Foreskin keratinocyte (primary cell): ENCODE measurements at places on chromosomes 4 and X. TPM values are rescaled to one million over a fixed set of nuclear protein-coding genes. Genes with fewer than 3 reads are reported as not detected.

DNA sequence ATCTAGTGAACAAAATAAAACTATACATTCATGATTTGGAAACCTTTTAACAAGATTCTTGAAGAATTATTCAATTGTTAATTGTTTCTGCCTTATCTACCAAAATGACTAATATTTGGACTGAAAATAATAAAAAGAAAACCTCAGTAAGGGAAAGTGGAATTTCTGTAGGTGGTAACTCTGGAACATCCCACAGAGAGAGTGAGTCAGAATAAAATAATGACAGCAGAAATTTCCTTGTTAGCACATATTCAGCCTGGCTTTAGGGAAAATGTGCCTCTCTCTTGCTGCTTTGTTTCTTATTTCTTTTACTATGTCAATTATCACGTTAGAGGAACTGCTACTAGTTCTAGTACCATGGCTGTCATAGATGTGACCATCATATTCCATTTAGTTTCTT lies 421.5 kb upstream of the GNPDA2 start:
- DNase-seq, result peak; percentile 74

DNA sequence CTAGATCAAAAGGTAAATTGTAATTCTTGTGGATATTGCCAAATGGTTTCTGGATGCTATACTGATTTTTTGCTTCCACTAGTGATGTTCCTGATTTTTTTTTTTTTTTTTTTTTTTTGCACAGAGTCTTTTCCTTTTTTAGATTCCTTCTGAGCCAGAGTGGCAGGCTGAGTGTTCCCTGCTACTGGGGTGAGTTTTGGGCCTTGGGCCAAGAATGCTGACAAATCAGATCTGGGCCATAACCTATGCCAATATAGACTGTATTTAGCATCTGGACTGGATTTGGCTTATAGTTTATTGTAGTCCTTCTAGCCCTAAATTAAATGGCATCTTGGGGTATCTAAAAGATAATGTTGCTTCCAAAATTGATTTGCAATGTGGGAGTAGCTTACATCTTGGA lies 52.8 kb downstream of the REPS2 start:
- DNase-seq, result no peak

TMEM150C gene
- 0.14 TPM in 2 replicates for total RNA-seq

ZMAT1 gene
- total RNA-seq, result not detected in 2 replicates

DNA sequence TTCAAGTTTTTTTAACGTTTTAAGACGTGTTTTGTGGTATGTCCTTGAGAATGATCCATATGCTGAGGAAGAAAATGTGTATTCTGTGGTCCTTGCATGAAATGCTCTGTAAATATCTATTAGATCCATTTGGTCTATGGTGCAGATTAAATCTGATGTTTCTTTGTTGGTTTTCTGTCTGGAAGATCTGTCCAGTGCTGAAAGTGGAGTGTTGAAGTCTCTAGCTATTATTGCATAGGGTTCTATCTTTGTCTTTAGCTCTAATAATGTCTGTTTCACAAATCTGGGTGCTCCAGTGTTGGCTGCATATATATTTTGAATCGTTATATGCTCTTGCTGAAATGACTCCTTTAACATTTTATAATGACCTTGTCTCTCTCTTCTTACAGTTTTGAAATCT lies 122.5 kb downstream of the RPA4 start:
- DNase-seq, result no peak

- DNase-seq, result no peak
Observed at GRCh38 chr4:56227301-56227835, 159.9 kb downstream of the AASDH start.

GRCh38 chr4:183540410-183541009 lies 35.7 kb downstream of the ING2 start:
- peak; percentile 32 for DNase-seq

GRCh38 chr4:165210566-165210965 lies 3.2 kb downstream of the KLHL2 start:
- no peak for DNase-seq

- peak; percentile 72 for DNase-seq
Observed at GRCh38 chr4:39045827-39046221, 13.6 kb upstream of the TMEM156 start.

DNA sequence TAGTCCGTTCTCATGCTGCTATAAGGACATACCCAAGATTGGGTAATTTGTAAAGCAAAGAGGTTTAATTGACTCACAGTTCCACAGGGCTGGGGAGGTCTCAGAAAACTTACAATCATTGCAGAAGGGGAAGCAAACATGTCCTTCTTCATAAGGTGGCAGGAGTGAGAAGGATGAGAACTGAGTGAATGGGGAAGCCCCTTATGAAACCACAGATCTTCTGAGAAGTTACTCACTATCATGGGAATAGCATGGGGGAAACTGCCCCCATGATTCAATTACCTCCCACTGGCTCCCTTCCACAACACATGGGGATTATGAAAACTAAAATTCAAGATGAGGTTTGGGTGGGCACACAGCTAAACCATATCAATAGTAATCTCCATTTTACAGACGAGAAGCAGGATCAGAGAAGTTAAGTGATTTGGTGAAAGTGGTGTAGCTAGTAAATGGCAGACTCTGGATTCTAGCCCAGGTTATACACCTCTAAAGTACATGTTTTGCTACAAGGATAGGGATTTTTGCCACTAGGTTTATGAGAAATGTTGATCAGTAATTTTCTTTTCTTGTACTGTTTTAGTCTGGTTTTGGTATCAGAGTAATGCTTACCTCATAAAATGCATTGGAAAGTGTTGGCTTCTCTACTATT lies 47.3 kb upstream of the C1GALT1C1 start:
- DNase-seq, result no peak

DNA sequence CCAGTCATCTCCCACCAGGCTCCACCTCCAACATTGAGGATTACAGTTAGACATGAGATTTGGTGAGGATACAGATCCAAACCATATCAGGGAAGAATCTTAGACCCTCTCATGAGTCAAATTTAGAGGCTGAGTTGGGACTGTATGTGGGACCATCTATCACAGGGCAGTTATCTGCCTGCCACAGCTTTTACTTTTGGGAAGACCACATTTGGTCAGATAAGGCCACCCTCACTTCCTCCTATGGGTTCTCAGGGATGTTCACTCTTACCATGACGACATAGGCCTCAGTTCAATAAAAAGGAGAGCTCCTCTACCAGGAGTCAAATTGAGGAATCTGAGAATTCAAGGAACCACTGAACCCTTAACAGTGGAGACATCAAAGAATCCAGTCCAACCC lies 2.1 kb downstream of the MAGEB2 start:
- no peak for DNase-seq

DNA sequence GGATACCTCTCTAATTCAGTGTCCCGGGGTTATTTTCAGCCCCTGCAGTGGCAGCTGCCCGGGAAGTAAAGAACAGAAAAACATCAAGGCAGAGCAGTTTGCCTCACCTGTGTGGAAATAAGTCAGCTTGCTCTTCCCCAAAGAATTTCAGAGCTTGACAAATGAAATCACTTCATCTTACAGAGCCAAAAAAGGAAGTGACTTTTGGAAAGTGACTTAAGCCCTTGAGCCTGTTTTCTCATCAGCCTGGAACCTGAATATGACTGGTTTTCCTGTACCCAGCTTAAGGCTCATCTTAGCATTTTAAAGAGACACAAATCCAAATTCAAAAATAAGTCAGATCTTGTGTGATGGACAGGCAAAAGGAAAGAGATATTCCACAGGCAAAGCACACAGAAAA lies 211.6 kb downstream of the RCHY1 start:
- no peak for DNase-seq

DNA sequence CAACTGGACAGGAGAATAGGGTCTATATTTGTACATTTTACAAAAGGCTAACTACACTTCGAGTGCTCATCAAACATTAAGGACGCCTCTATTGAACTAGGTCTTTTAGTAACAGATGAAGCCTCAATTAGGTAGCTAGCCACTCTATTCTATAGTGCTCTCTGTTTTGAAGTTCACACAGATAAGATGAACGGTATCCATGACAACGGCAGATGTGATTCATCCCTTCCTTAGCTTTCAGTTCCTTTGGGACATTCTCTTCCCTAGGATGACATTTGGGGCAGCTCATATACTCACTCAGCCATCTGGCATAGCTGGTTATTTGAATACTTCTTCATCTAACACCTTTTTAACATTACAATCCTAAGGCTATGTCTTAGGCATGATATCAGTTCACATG lies 62.4 kb upstream of the WDFY3 start:
- DNase-seq, result peak; percentile 3

- DNase-seq, result peak; percentile 64
Observed at GRCh38 chrX:152819732-152820131, 10.8 kb downstream of the CETN2 start.

GRCh38 chrX:140503714-140504351 lies 1.0 kb downstream of the SOX3 start:
- no peak for DNase-seq

GRCh38 chrX:140163371-140164159 lies 198.2 kb upstream of the CXorf66 start:
- no peak for DNase-seq

GRCh38 chrX:15579778-15580747 lies 20.7 kb downstream of the ACE2 start:
- peak; percentile 16 for DNase-seq
